ENCODE measurements at places on chromosomes 1 and 21.

DNA sequence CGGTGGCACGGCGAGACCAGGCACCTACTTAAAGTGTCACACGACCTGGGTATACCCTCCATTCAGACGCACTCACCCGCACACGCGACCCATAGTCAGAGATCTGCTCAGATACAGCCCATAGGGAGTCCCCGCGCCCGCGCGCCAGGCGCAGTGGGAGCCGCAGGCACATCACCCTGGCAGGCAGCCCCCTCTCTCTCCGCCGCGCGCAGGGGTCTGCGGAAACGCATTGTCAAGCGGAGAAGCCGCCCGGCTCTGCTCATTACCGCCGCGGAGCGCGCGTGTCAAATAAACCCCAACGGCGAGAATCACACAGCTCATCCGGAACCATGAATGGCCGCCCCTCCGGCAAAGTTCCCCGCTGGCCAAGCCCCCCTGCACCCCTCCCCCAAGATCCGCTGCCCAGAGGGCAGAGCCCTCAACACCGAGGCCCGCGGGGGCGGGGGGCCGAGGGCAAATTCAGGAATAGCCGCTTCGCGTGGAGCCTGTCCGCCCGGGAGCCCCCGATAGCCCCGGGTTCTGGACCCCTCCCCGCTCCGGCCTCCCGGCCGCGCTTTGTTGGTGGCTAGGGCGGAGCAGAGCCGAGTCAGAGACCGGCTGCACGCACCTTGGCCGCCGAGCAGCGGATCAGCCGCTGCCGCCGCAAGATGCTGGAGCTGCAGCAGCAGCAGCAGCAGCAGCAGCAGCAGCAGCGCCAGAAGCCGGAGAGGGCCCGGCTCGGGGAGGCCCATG is 522 bp downstream of the LRP8 start:
- DNase-seq = peak; percentile 49

- no peak for DNase-seq
Measured at GRCh38 chr1:205598841-205599668, 32.8 kb downstream of the ELK4 start.

DNA sequence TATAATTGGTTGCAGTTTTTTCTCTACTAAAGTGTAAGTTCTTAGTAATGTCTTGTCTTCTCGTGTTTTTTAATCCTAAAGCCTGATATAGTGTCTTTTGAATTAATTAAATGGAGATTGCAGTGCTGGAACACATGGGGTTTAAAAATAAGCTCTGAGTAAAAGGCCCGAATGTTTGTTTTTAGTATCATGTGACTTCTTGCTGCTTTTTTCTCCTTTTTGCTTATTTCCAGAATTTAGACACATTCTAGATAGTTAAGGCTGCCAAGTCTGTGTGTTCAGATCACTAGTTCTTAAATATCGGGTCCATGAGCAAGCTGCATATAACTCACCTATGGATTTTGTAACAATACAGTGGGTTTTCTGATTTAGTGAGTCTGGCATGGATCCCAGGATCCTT is 27.5 kb downstream of the KCTD3 start:
- DNase-seq = peak; percentile 48

DNA sequence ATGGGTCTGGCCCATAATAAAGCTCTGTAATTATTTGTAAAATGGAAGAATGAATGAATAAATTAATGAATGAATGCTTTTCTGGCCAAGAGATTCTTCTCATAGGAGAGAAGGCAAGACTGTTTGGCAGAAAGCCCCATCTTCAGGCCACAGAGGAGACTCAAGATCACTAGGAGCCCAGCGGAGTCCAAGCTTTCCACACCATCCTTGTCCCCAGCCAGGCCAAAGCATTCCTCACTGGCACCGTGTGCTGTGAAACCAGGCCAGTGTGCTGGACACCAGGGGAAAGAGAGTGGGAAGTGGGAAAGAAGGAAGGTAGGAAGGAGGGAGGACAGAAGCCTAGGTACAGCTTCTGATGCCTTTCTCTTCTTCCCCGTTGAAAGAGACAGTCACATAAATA is 86.4 kb downstream of the PLXNA2 start:
- no peak for DNase-seq

GRCh38 chr1:154213274-154213673 is 7.1 kb upstream of the CFAP141 start:
- DNase-seq = no peak

- no peak for DNase-seq
Measured at GRCh38 chr1:161216945-161217712, 2.0 kb downstream of the FCER1G start.

GRCh38 chr1:30856260-30856790 is 52.2 kb downstream of the SDC3 start:
- peak; percentile 96 for DNase-seq

GRCh38 chr1:22681556-22682276 is 28.7 kb downstream of the C1QB start:
- DNase-seq = no peak

DNA sequence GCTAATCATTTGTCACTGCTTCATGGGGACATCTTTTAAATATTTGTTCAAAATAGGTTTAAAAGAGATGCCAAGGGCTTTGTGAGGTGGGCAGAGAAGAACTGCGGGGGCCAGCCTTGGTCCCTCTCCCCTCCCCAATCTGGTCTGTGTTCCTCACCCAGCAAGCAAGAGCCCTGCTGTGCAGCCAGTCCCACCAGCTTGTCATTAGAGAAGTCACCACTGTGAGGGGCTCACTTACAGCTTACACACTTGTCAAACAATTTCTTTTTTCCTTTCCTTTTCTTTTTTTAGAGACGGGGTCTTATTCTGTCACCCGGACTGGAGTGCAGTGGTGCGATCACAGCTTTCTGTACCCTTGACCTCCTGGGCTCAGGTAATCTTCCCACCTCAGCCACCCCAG is 10.4 kb upstream of the CDK18 start:
- DNase-seq = no peak

GRCh38 chr1:25157846-25158245 is 74.5 kb downstream of the SYF2 start:
- no peak for DNase-seq

GRCh38 chr1:25579292-25580252 is 36.2 kb downstream of the LDLRAP1 start:
- DNase-seq = no peak

- no peak for DNase-seq
Measured at GRCh38 chr1:4447778-4448420, 206.5 kb upstream of the AJAP1 start.

DNA sequence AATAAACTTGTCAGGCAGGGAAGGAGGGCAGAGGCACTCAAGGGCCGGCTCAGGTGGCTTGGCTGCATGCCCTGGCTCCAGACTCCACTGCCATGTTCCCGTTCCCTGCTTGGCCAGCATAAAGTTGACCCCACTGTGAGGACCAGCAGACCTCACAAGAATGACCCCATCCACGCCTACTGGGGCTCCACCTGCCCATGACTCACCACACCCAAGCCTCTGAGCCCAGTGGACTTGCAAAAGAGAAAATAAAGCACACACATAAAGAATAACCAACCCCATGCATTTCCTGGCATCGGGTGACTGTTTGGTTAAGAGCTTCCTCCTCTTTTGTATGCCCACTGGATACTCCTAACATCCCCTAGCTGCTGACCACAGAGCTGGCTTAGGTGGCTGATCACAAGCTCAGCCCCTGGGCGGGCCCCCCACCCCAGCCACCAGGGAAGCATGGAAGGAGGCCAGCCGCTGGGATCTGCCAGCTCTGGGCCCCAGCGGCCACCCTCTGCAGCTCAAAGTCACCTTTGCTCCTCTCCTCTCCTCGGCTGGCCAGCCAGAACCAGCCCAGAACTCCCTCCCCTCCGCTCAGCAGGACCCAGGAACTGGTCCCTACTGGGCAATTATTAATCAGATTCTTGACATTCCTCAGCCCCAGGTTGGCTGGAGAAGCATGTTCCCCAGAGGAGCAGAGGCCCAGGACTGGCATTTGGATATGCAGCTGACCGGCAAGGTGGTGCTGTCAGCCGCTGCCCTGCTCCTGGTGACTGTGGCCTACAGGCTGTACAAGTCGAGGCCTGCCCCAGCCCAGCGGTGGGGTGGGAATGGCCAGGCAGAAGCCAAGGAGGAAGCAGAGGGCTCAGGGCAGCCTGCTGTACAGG is at the start of gene KLHDC7A:
KLHDC7A (plus strand) TSS at position 616 of the 875 bp plus-strand sequence; CDS start at position 668, 52 bp downstream.
- DNase-seq = no peak

DNA sequence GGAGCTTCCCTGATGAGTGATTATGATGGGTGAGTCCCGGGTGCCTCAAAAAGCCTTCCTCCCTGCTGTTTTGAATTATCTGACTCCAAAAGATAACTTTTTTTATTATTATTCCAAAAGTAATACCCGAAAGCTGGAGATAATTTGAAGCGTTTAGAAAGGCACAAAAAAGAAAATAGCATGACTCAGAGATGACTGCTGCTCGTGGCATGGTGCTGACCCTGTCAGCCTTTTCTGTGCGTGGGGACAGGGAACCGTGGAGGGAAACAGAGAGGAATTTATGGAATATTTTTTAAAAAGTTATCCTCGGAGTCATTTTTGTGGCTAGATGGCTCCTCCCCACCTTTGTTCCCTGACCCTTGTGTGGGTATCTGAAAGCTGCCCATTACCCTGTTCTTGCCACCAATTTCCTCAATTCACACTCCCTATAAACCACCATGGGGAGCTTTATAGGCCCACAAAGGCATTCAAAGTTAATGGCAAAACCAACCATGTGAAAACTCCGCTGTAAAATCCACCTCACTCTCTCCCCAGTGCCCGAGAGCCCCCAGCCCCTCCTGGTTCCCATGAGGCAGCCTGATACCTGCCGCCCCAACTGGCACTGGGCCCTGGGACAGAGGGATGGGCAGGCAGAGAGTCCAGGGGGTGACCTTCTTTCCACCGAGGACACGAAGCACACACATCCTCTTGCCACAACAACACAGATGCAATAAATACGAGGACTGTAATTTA is 37.5 kb downstream of the IGSF21 start:
- DNase-seq = no peak

DNA sequence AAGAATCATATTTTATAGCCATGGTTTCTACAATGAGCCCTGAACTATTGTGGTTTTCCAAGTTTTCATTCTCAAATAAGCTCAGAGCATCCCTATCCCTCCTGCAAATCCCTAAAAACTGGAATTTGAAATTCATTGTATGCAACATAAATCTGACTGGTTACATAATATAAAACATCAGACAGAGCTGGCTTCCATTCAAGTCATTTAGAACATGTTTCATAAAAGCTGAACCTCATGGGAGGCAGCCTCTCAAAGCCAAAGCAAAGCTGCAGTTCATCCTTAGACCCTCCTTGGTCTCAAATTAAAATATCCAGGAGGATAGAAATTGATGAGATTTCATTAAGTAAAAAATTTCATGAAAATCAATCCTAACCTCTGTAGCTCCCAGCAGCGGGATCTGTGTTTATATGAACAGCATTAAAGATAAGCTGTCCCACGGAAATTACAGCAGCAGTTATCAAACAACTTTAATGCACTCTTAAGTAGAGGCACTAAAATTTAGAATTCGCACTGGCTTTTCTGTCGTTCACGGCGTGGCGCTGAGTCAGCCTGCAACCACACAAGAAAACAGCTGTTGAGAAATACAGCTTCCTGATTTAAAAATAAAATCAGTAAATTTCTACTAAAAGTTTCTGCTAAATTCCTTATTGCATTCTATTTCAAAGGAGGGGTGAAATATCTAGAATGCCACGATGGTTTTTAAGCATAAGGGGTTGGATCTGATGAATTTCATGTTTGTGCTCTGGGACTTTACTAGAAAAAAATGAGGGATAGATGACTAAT is 99.9 kb upstream of the TIAM1 start:
- no peak for DNase-seq
